ENCODE measurements at places on chromosomes 12 and 14.

- DNase-seq, result no peak
Observed at GRCh38 chr12:52603314-52603713, 2.1 kb upstream of the KRT72 start.

GRCh38 chr12:54604436-54604835, 16.0 kb upstream of the PPP1R1A start:
- no peak for DNase-seq

GRCh38 chr14:68806526-68807147, 13.8 kb upstream of the ZFP36L1 start:
- no peak for DNase-seq

DNA sequence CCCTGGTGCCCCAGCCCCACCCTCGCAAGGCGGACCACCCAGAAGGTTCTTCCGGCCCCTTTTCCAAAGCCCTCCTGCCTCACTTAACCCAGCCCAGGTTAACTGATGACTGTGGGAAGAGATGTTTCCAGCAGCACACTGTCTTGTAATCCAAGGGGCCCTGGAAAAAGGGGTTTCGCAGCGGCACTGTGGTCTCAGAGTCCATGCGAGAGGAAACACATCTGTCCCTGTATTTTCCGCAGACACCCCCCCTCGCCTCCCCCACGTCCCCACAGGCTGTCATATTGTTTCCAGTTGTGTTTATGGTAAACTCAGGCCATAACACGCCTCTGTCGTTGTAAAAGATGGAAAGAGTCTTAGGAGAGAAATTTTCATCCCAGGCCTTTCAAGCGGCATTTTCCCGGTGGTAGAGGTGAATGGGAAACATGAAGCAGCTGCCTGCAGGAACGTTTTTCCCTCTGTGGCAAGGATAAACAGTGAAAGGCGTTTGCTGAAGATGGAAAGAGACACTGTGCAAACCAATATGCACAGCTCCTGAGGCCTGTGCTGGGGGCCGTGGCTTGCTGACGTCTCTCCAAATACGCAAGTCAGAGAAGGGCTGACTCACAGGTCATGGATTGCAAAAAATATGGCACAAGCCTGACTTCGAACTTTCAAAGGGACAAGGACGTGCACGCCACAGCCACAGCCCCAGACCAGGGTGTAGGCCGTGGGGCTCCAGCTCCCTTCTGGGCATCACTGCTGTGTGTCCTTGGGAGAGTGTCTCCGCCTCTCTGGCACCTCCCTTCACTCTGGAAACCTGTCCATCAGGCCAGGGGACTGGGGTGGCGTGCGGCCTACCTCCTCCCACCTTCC, 22.5 kb upstream of the FZD10 start:
- no peak for DNase-seq

- DNase-seq, result no peak
Observed at GRCh38 chr14:99148861-99149610, 123.0 kb downstream of the BCL11B start.

GRCh38 chr14:51285120-51285519, 45.1 kb downstream of the TMX1 start:
- DNase-seq, result no peak
